ENCODE measurements at places on chromosomes 13 and 19.

DNA sequence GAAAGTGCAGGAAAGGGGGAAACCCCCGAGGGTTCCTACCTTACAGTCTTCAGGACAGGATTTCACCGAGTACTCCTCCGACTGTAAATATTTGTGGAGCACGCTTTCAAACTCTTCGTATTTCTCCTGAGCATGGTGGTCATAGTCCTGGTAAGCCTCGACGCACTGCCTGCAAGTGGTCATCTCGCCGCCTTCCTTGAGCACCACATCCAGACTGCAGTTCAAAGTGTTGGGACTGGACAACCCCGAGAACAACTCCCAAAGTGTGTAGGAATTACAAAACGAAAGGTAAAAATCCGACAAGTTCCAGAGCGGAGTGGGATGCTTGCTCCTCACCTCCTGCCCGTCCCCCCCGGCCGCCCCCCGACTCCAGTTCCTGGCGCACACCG is 349.7 kb downstream of the LIG4 start:
- no peak for DNase-seq

DNA sequence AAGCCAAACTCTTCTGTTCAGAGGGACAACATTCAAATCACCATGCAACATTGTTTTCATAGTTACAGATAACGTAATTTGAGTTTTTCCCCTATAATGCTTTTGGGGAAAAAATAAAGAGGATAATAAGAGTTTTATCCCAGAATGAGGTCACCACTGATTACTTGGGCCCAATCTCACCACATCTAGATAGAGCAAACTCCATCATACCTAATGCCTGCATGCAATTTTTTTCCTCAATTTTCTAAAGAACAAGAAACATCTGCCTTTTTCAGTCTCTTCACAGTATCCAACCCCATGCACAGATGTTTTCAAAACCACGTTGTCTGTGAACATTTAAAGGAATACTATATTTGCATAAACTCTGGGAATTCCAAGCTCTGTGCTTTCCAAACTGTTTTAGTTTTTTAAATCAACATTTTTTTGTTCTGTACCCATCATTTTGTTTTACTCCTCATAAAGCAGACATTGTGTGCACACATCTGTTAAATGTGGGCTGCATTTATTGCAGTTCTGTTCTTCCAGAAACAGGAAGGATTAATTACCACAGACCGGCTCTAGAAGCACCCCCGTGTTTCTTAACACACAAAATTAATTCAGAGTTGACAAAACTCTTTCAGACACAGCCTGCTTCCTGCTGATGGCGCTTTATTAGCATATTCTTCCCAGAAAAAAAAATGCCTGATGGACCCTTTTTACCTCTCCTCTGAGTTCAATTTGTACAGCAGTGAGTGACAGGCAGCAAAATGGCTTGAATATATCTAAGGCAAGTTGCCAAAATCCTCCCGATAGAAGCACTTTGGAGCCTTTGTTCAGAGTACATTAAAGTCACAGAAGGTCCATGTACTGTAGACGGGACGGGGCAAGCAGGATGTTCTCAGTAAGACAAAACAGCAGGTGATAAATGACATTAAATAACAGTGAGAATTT is 1171.9 kb downstream of the EFNB2 start:
- DNase-seq: no peak

GRCh38 chr19:31018936-31019335 is 330.3 kb downstream of the TSHZ3 start:
- DNase-seq: no peak

DNA sequence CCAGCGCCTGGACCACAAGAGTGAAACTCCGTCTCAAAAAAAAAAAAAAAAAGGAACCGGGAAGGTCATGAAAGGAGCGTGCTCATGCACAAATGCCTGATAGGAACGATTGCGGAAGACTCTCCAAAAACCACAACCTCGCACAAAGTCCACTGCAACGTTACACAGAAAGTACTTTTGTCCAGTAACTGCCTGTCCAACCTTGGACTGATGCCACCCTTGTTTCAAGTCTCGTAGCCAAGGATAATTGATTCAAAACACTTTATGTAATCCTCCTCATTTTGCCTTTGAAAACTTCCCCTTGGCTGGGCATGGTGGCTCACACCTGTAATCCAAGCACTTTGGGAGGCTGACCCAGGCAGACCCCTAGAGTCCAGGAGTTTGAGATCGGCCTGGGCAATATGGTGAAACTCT is 13.7 kb downstream of the LGALS7 start:
- no peak for DNase-seq

DNA sequence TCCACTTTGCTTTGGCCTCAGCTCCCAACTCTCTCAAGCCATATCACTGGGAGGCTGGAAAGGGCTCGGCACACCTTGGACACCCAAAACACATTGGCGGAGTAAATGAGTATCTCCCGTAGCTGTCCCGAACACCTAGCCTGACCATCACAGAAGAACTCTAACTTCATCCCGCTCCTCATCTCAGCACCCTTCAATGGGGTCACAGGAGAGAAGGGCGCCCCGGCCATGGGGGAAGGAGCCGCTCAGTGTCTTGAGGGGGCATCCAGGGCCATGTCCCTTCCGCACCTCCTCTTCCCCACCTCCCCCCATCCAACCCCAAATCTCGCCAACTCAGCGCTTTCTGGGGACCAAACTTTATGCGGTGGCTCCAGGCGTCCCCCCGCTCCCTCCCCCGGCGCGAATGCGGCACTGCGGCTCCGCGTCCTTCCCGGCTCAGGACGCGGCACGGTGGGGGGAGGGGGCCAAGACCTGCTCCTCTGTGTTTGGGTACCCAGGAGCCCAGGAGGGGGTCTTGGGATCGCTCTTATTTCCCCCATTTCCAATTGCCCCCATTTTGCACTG is 3.0 kb downstream of the KCNC3 start:
- DNase-seq: no peak
